SIG-M5 (cell line): ENCODE measurements at places on chromosomes 5 and 9.

DNA sequence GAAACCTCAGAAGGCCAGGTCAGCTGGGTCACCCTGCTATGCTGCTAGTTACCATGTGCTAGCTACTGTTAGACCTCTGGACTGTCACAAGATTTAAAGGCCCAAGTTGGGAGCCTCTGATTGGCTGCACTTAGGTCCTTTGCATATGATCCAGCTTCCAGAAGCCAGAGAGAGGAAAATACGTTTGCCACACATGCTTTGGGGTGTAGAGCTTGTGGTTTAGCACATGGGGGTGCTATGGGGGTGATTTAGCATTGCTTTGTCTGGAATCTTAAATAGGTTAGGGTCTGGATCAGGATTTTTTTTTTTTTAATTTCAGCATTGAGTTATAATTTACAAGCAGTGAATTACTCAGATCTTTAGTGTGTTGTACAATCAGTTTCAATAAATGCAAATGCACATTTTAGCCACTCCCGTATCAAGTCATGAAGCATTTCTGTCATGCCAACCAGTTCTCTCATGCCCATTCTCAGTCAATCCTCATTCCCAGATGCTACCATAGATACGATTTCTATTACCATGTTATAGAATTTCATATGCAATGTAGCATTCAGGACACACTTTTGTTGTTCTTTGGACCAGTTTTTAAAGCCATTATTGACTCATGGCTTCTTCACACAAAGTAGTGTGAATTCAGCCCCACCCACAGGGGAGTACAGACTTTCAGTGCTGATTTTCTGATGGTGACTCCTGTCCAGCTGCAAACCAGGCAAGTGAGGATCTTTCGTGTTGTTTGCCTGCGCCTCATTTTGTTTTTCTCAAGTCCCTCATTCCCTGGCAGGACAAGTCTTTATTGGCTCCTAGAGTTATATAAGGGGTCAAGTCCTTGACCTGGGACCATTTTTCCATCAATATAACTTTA lies 250.4 kb downstream of the LRRC70 start:
- no peak for DNase-seq

- DNase-seq, result no peak
Measured at GRCh38 chr5:67510204-67510603, 313.6 kb upstream of the CD180 start.

GRCh38 chr9:115469841-115470240 lies 351.9 kb upstream of the TNC start:
- DNase-seq, result no peak

GRCh38 chr9:121486043-121486442 lies 13.6 kb downstream of the GGTA1 start:
- DNase-seq, result no peak

DNA sequence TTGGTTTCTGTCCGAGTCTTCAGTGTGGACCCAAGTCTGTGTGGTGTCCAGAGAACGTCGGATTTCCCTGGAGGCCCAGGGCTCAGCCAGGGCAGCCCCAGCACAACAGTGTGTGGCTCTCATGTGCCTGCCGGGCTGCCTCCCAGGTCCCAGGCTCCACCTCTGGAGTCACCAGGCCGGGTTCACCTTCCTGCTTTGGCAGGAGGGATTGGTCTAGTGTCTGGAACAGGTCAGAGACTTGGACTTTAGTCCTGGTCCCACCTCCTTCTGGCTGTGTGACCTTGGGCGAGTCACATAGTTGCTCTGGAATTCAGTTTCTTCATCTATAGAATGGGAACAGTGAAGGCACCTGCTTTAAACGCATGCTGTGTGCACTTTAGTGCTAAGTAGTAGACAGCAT lies 3.2 kb downstream of the DOLPP1 start:
- DNase-seq, result no peak

DNA sequence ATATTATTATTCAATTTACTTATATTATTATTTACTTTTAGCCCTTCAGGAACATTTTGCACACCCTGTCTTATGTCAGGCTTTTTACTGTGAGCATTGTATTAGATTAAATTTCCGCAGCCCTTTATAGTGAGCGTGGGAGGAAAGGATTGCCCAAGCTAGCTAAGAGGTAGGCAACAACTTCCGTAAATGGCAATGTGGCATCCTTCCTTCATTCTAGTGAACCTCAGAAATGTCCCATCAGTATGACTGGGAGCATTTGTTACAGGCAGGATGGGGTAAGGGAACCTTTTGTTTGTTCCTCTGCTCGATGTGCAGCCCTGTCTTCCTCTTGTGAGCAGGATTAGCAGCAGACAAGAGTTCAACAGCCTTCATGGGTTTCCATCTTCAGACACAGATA lies 6.2 kb upstream of the CD180 start:
- peak; percentile 39 for DNase-seq

DNA sequence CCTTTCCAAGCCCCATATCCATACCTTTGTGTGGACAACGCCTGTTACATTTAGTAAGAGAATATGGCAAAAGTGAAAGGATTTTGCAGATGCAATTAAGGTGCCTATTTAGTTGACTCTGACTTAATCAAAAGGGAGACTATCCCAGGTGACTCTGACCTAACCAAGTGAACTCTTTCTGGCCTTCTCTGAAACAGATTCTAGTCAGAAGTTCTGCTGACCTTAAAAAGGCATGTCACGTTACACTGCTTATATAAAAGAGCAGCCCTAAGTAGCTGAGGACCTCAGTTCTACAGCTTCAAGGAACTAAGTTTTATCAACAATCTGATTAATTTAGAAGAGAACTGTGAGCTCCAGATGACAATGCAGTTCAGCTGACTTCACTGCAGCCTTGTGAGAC lies 5.7 kb upstream of the TICAM2 start:
- DNase-seq, result no peak

DNA sequence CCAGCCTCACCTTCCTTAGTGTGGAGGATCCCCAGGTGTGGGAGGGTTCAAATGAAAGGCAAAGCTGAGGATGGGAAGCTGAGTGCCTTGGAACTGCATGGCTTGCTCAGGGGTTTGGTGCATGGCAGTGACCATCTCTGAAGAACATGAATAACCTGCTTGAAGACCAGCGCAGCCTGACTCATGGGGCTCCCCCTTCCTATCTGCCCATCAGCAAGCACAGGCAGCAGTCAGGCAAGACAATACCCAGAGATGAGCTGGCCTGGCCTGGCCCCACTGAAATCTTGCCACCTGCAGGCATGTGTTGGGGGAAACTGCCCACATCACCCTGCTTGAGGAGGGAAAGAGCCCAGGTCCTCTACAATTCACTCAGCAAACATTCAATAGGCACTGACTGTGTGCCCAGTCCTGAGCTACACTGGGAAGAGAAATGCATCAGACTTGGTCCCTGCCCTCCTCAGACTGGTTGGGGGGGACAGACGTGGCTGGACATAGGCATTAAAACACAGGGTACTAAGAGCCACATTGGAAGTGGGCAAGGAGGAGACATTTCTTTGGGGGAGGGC lies 105.0 kb upstream of the ALDH1B1 start:
- no peak for DNase-seq

DNA sequence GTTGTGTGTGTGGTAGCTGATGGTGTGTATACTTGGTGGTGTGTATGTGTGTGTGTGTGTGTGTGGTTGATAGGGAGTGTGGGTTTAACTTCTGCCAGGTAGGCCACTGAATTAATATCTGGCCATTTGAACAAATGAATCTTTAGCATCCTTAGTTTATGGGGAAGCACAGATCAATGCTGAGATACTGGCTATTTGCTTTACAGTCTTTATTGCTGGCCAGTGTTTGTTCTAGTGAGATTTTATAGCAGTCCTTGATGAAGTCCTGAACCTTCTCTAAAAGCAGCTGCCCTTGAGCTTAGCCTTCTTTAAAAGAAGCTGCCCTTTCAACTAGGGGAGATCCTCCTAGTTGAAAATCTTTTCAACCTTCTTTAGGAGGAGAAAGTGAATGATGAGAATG lies 69.3 kb downstream of the MACIR start:
- DNase-seq, result no peak

DNA sequence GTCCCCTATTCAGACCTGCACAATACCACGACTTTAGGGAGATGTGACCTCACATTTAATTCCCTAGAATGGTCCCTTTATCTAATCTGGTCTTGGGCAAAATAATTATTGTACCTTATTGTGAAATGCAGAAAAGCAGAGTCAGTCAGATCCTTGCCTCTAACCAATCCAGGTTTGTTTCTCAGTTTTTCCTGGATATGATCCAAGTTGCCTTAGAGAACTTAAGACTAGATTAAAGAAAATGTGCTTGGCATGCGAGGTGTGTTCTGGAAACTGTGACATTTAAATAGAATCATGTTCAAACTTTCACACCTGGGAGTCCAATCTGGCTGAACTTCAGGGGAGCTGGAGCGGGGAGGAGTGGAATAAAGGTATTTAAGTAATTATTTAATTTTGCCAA lies 696.2 kb downstream of the DNAH5 start:
- no peak for DNase-seq

GRCh38 chr9:2729721-2730120 lies 12.4 kb downstream of the KCNV2 start:
- DNase-seq, result no peak

- DNase-seq, result no peak
Measured at GRCh38 chr5:5770825-5771224, 348.3 kb downstream of the ICE1 start.

DNA sequence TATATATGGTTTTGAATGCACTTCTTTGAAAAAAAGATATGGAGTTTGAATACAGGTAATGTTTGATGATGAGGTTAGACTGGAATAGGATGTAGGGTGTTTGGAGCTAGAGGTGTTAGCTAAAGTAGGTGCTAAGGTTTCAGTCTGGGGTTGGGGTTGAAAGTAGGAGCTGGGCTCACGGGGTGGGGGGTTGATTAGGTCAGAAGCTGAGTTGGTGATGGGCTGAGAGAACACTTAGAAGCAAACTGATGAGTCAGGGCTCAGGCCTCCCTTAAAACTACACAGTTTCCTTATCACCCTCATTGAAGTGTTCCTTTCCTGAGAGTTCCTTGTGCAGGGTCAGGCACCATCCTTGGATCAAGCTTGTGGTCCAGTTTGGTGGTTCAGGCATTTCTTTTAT lies 308.8 kb upstream of the ADAMTS16 start:
- DNase-seq, result no peak

DNA sequence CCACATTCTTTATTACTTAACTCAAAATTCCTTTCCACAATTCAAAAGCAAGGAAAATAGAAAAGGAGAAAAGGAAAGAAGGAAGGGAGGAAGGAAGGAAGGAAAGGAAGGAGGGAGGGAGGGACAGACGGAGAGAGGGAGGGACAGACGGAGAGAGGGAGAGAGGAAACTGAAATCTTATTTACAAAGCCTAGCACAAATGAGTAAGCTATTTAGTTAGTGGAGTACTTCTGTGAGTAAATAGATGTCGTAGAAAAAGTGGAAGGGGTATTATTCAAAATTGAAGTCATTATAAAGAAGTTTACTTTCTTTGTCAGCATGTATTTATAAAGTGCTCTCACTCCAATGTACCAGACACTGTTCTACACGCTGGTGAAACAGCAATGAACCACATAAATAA lies 177.9 kb downstream of the CETN3 start:
- no peak for DNase-seq

DNA sequence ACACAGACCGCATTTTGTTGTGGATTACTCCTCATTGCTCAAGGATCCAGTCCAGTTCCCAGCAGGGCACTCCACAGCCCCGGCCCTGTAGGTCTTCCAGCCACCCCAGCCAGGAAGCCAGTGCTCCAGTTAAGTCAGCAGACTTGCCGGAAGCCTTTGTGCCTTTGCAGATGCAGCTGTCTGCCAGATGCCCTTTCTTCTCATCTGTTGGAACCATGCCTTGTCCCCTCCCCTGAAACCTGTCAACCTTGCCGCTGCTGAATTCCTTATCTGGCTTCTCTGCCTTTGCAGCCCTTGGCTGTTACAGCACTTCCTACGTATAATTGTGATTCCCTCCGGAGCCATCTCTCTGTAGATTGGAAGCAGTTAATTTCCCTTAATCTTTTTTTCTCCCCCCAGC lies 28.4 kb downstream of the PSAT1 start:
- DNase-seq, result no peak

- DNase-seq, result no peak
Measured at GRCh38 chr5:141602606-141603005, 16.2 kb downstream of the DIAPH1 start.

DNA sequence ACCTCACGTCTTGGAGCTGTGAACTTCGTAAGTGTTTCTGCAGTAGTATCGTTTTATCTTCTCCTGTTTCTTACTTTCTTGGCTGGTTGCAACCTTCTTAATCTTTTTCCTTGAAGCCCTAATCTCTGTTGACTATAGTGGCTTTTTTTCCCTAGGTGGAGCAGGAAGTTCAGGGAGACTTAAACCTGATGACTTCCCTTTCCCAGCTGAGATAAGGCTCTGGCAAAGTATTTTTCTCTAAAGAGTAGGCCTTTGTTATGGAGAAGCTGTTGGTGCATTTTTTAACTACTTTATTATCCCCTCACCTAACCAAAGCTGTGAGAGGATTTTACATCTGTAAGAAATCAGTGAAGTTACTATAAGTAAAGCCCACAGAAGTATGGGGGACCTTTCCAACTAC lies 723.1 kb upstream of the RIOK2 start:
- no peak for DNase-seq

DNA sequence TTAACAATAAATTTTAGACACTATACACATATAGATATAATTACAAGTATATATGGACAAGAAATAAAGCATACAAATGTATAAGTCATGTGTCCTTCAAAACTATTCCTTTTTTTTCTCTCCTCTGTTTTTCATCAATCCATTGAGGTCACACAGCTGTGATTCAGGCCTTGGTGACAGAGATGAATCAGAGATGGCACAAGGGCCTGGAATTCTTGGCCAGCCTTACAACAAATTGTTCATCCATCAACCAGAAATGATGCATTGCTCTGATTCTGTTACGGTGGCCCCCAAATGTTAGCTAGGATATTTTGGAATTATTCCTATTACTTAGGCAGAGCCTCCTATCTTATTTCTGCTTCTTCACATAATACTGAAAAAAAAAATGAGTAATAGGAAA lies 108.7 kb upstream of the MPDZ start:
- DNase-seq, result no peak

GRCh38 chr5:141236516-141237313 lies 8.5 kb upstream of the PCDHB15 start:
- DNase-seq, result no peak

DNA sequence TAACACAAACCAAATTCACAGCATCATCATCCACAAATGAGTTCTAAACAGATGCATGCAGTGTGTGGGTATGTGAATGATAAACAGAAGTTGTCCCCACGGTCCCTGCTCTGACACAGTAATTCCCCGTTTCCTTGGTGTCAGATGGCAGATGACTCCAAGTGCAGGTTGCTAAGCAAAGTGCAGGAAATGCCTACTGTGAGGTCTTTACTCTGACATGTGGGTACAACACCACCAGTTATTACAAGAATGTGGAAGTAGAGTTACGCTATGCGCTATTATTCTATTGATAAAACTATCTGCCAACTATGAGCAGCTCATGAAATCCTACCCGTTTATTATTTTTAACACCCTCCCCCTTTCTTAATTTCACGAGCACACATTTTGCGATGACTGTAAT lies 448.9 kb downstream of the BNC2 start:
- DNase-seq, result no peak

GRCh38 chr9:121607434-121608167 lies 43.8 kb upstream of the DAB2IP start:
- no peak for DNase-seq

GRCh38 chr5:39577529-39577928 lies 152.7 kb upstream of the DAB2 start:
- DNase-seq, result no peak

GRCh38 chr5:74490814-74491213 lies 149.7 kb downstream of the ENC1 start:
- DNase-seq, result no peak

- no peak for DNase-seq
Measured at GRCh38 chr5:158682631-158683030, 417.1 kb downstream of the EBF1 start.

- no peak for DNase-seq
Measured at GRCh38 chr5:96487859-96488258, 54.8 kb upstream of the PCSK1 start.
